ENCODE measurements at places on chromosomes 7 and 10.

DNA sequence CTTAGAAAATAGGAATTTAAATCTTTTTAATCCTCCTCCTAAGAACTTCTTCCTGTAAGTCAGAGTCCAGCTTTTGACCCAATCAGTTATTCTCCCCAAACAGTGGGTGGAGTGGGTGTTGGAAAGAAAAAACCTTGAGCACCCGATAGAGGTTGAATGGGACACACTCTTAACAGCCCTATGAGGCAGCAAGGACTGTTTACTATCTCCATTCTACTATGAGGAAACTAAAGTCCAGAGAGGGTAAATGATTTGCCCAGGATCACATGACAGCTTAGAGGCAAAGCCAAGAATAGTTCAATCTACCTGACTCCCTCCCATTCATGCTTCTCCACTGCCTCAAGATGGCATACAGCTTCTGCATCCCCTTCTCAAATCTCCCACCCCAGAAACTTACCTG, 57.6 kb upstream of the SLC35B4 start:
- no peak for DNase-seq

DNA sequence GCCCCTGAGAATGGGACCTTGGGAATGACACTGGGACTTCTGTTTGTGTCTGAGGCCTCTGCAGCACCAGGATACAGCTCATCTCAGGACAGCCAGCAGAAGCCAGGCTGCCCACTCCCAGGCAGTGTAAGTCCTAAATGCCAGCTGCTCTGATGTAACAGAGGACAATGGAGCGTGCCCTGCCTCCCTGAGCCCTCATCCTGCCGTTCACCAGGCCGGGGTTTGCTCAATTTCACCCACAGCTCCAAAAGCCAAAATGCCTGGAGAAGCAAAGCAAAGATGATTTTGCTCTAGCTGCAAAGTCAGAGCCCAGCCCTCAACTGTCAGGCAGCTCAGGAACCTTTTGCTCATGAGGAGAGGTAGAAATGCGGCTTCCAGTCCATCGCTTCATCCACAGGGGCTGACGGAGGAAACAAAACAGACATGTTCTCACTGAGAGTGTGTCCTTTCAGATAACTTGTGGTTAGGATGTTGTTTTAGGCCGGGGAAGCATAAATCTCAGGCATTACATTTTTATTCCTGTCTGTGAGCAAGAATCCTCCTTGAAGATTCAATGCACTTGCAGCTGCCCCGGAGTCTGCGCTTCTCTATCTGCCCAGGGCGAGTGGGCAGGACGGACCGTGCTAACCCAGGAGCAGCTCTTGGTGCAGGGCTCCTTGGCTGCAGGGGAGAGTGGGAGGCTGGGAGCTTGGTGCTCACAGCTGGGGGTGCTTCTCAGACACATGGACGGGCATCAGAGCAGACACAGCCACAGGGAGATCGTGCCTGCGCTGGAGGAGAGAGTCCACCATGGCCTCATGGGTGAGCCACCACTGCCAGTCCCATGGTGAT, 83.2 kb upstream of the CHST15 start:
- no peak for DNase-seq

DNA sequence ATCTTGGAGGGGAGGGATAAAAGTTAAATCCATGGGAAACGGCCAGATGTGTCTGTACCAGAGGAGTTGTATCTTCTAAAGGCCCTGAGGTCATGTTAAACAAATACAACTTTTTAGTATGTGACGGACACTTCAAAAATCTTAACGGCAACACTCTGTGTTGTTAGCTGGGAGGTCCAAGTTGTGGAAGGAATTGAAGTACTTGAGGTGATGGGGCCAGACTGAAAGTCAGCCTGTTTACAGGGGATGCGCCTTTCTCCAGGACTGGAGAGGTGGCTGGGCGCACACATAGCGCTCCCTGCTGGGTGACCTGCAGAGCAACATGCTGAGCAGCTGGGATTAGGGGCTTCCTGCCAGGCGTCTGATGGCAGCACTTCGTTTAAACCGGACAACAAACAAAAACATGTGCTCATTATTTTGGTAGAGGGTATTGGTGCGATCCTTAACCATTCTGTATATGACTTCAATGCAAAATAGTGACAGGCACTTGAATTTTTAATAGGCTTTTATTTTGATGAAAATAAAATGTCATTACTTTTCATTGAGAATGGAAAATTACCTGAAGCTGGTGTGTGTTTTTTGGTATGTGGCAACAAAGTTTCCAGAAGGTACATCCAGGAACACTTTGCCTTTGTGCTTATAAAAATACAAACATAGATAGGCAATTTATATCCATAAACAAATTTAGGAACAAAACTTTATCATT, 198.2 kb downstream of the MLLT10 start:
- DNase-seq, result no peak

GRCh38 chr7:149493366-149493765, 4.2 kb downstream of the ZNF746 start:
- no peak for DNase-seq

DNA sequence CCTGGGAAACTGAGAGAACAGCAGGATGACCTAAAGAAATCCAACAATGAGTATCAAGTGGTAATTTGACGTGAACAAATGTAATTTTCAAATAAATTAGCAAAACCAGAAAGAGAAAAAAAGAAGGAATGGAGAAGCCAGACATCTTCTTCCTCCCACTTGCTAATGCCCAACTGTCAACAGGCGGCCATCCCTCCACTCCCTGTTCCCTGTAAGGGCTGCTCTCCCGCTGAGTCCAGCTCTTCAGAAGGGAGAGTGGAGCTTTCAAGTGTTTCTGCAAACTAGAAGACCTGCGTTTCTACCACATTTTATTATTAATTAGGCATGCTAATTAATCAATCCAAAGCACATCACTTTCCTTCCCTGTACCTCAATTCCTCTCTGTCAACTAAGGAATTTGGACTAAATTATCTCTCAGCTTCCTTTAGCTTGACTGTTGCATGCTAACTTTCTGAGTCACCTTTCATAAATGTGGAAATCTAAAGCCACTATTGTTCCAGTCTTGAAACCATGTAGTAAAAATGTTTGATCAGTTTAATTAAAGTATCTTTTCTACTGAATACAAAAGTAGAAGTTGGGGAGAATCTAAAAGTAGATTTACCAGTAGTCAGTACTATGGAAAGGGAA, 48.4 kb upstream of the CUL1 start:
- DNase-seq, result no peak

All from hypothalamus (tissue), 51 donors.